Activated naive CD4-positive, alpha-beta T cell treated with anti-CD3 and anti-CD28 coated beads for 36 hours (primary cell): ENCODE measurements at places on chromosomes 7 and 10. TPM values are rescaled to one million over a fixed set of nuclear protein-coding genes. Genes with fewer than 3 reads are reported as not detected.

The TSPAN13 gene
- 0.52 TPM for total RNA-seq

The SEMA4G gene
- total RNA-seq, result 0.48 TPM

The KCND2 gene
- not detected for total RNA-seq

The WNT2 gene
- total RNA-seq, result not detected

The MRPS16 gene
- total RNA-seq, result 145 TPM

The TUBB8 gene
- total RNA-seq, result not detected

The LIPF gene
- not detected for total RNA-seq

The EN2 gene
- not detected for total RNA-seq

The WDR86 gene
- not detected for total RNA-seq

The INHBA gene
- total RNA-seq, result not detected

The TMEM273 gene
- 0.48 TPM for total RNA-seq

The MYOZ1 gene
- total RNA-seq, result not detected

The NKX1-2 gene
- total RNA-seq, result not detected
